ENCODE measurements at places on chromosomes 6 and 20. TPM values are rescaled to one million over a fixed set of nuclear protein-coding genes. Genes with fewer than 3 reads are reported as not detected.

GRCh38 chr6:55260181-55260580, 67.1 kb upstream of the GFRAL start:
- DNase-seq: no peak

BPIFB2 gene
- polyA plus RNA-seq: not detected

DNA sequence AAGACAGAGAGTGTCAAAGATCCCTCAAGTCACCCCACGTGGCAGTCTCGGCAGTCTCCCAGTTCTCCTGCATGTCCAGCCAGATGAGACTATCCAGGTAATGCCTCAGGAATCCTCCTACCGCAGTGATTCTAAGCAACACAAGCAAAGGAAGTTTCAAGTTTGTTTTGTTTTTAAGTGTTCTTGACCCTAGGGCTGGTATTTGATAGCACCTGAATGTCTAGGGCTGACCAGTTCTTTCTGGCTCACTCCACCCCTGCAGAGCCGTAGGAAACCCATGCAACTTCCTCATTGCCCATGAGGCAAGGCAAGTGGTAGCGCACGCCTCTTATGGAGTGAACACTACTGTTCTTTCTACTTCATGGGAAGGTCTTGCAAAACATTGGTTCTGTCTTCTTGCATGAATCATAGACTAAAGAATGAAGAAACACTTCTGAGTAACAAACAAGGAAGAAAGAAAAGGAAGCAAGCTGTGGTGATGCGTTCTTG, 24.8 kb upstream of the FOXQ1 start:
- DNase-seq: no peak

GRM1 gene
- polyA plus RNA-seq: 0.10 TPM

IL17F gene
- not detected for polyA plus RNA-seq

GRCh38 chr20:63567386-63568169, 6.5 kb downstream of the HELZ2 start:
- DNase-seq: no peak

KHDC1L gene
- polyA plus RNA-seq: not detected

GPRC6A gene
- polyA plus RNA-seq: not detected

- DNase-seq: no peak
These were observed 51.2 kb upstream of the TPD52L1 start for GRCh38 chr6:125102411-125102810.

DNA sequence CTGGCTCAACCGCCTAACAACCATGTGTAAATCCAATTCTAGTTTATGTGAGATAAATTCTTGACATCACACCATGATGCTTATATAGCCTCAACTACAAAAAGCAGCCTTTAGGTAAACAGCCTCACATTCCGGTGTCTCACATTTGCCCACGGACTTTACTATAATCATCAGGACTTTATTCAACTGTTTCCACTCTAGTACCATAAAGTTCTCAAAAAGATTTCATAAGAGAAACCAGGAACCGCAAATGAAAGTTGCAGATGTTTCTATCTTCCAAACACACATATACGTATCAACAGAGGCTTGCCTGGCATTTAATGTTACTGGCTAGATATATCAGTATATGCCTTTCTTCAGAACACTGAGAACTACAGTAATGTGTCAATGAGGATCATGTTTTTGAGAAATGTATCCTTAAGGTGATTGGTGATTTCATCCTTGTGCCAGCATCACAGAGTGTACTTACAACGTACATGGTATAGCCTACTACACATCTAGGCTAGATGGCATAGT, 80.0 kb downstream of the EPB41L2 start:
- no peak for DNase-seq

DNA sequence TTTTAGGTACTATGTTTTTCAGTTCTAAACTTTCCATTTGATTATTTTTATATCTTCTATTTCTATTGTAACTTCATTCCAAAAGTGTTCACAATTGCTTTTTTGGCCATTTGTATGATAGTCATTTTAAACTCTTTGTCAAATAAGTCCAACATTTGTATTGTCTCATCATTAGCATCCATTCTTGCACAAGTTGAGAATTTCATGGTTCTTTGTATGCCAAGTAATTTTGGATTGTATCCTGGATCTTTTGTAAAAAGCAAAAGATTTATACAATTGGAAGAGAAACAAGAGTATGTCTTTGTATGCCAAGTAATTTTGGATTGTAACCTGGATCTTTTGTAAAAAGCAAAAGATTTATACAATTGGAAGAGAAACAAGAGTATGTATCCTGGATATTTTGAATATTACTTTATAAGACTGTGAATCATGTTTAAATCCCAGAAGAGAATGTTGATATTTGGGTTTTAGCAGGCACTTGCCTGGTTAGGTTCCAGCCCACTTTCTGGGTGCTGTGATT, 36.9 kb upstream of the NT5E start:
- DNase-seq: peak; percentile 62

GRCh38 chr20:22561965-22562577, 22.3 kb downstream of the FOXA2 start:
- DNase-seq: no peak
